ENCODE measurements at places on chromosomes 1 and 21. TPM values are rescaled to one million over a fixed set of nuclear protein-coding genes. Genes with fewer than 3 reads are reported as not detected.

GRCh38 chr21:41064334-41064791 is 103.6 kb upstream of the BACE2 start:
- no peak for DNase-seq

DNA sequence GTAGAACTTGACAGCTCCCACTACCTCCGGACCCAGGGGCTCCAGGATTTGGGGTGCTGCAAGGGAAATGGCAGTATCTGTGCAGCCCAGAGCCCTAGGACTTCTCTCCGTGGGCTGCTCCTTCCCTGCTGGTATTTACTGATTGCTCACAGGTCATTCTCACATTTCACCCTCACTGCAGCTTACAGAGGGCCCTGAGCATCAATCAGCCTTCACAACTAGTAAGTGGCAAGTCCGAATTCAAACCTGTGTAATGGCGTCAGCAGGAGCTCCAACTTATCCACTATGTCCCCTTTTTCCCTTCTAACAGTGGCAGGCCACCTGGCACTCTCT is 32.4 kb downstream of the PIK3C2B start:
- DNase-seq: no peak

DNA sequence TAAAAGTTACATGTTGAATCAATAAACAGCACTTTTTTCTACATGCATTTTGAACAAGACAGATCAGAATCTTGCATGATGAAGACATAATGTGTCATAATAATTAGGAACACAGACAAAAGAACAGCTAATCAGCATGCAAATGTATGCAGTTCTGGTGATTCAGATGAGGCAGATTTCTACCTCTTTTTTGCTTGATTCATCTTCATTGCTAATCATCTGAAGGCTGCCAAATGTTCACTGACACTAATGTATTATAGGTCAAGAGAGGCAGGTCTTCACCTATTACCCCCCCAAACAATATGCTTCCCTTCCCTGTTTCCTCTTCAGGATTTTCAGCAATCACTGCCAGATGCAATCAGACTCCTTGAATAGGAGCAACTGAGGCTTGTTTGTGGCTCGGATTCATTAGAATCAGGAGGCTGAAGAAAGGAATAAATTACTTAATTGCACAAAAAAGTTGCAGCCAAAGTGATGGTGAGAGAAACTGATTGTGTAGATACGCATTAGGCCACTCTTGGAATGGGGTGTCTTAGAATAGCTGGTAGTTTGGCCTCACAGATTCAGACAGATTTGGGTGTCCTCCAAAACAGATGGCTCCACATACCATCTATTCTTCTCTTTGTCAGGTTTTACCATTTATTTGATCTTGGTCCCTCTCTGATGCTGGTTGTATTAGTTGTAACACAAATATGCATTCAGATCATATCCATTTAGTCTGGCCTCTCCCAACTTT is 275.4 kb downstream of the RPS6KC1 start:
- no peak for DNase-seq

- no peak for DNase-seq
Measured at GRCh38 chr1:37483785-37484184, 9.4 kb downstream of the ZC3H12A start.

GRCh38 chr21:33022828-33023573 is 2.7 kb upstream of the OLIG2 start:
- no peak for DNase-seq

DNA sequence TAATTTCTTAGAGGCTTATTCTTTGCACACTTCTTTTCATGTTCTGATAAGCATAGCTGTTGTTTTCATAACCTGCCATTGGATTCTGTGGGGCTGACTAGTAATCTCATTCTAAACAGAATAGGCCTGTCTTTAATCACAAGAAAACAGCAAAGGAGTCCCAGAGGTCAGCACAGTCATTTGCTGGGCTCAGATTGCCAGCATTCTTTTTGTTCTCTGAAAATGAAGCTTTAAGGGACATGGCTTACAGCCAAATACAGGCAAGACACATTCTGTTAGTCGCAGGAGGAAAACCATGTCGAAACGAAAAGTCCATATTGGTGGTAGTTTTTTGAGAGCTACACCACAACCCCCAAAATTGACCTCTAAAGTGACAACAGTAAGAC is 75.0 kb downstream of the MRPS6 start:
- no peak for DNase-seq

- no peak for DNase-seq
Measured at GRCh38 chr1:180627411-180627810, 4.4 kb upstream of the XPR1 start.

GRCh38 chr1:14773396-14774025 is 175.0 kb downstream of the KAZN start:
- DNase-seq: no peak

GRCh38 chr1:200379432-200379757 is 30.4 kb downstream of the ZNF281 start:
- DNase-seq: no peak

DNA sequence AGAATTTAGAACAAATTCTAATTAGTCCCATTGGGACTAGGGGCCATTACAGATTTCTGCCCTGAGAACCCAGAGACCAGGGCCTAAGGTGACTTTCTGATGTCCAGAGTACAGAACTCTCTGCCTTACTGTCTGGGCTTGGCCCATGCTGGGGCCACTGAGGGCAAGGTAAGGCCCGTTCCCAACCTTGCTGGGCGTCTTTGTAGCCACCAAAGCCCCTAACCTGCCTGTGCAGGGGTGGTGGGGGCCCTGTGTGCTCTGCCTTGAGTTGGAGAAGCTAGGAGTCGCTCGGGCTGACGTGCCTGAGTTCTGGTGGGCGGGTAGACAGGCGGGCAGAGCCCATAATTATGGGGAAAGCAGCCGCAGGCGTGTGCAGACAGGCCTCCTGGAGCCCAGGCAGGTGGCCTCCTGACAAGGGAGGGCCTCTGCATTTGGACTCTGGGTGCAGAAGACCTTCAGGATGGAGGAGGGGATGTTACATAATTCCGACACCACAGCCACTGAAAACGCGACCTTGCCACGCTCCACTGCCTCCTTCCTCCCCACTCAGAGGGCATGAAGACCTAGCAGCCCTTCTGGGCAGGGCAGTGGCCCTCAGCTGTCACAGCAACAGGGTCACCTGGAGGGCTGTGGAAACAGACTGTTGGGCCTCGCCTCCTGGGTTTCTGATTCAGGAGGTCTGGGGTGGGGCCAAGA is 239.9 kb upstream of the TMEM51 start:
- no peak for DNase-seq

GRCh38 chr1:9590201-9590600 is 1.5 kb downstream of the TMEM201 start:
- DNase-seq: no peak

- DNase-seq: peak; percentile 56
Measured at GRCh38 chr1:67214420-67215174, 48.3 kb downstream of the IL23R start.

GPA33 gene
- 4.8 TPM for total RNA-seq

MAP1LC3C gene
- not detected for total RNA-seq

IQGAP3 gene
- total RNA-seq: not detected

GBP7 gene
- not detected for total RNA-seq

ACTL8 gene
- total RNA-seq: not detected
